SHP77 treated with DMSO at 0.1 percent for 48 hours (cell line): ENCODE measurements at places on chromosomes 16 and 17.

DNA sequence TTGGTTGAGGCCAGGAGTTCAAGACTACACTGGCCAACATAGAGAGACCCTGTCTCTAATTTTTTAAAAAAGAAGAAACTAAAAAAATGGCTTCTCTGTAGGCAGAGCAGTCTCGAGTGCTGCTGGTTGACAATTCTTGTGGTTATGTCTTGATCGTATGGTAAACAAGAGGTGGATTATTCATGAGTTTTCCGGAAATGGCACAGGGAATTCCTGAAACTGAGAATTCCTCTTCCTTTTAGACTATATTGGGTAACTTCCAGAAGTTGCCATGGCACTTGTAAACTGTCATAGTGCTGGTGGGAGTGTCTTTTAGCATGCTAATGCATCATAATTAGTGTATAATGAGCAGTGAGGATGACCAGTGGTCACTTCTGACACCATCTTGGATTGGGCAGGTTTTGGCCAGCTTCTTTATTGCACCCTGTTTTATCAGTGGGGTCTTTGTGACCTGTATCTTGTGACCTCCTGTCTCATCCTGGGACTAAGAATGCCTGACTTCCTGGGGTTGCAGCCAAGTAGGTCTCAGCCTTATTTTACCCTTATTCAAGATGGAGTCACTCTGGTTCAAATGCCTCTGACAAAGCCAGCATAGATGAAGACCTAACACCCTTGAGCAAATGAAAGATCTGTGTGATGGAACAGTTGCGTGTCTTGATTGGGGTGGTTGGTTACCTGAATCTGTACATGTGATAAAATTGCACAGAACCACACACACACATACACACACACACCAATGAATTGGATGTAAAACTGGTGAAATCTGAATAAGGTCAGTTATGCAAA lies 30.2 kb downstream of the BMERB1 start:
- DNase-seq = no peak

DNA sequence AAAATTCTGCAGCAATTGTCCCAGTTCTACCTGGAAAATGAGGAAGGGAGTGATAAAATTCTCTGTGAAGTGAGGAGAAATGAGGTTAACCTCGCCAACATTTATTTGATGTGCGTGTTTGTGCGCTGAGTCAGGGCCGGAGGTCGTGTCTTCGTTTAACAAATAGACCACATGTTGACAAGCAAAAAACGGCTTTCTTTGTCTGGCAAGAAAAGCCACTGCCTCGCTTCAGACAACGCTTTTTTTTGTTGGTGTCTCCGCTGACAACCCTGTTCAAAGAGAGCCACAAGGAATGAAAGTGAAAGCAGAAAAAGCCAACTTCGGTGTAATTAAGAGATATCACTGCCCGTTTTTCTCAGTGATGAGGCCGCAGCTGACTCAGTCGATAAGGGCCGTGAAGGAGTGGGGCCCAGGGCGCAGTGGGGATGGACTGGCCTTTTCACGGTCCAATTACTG lies 510.6 kb downstream of the CDH13 start:
- DNase-seq = no peak

GRCh38 chr17:80866050-80866793 lies 125.4 kb upstream of the CHMP6 start:
- DNase-seq = peak; percentile 86

- no peak for DNase-seq
These were observed 10.0 kb downstream of the ALDH3A1 start for GRCh38 chr17:19738073-19738449.

DNA sequence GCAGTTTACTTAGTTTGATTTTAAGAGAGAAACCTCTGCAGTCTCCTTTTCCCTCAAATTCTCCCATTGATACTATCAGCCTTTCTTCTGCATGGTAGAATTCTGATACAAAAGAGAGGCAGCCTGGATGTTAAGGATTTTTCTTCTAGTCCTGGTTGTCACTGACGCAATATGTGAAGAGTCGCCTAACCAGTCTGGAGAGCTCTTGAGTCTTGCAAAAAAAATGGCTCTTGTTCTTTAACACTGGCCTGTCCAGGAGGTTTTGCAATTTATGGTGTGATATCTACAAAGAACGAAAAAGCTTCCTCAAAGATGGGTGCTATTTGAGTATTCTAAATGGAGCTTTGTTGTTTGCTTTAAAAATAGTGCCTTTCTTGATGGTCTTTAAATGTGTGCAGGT lies 28.9 kb downstream of the COX10 start:
- no peak for DNase-seq

GRCh38 chr16:70572050-70572925 lies 48.7 kb downstream of the SF3B3 start:
- no peak for DNase-seq

DNA sequence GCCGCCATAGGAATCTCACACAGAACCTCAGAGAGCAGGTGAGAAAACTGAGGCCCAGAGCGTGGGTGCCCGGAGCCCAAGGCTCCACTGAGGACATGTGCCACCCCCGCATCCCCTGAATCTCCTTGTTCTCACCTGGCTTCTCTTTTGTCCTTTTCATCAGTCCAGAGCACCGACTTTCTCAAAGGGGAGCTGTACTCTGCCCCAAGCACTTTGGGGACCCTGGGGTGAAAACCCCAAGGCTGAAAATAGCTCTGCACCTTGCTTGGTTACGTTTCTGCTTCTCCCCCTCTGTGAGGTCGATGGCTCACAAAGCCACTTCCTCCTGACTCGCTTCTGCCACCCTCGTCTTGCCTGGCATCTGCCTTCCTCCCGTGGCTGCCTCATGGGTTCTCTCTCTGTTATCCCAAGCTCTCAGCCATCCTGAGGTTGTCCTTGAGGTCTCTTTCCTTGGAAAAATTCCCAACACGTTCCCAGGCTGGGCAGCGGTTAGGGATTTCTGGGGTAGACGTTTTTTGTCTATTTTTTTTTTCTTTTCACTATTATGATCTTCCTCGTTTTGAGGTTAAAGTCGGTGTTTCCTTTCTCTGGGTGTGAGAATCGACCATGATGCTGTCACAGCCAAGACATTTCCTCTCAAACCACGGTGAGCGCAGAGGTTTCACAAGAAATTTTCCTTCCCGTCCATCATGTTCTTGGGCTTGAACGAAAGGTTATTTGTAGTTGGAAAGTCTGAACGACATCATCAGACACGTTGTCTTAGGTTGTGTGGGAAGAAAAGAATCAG lies 37.2 kb downstream of the IRF8 start:
- no peak for DNase-seq

- DNase-seq = no peak
These were observed 1.5 kb downstream of the ESRP2 start for GRCh38 chr16:68234188-68235107.

GRCh38 chr17:56319531-56319930 lies 166.3 kb downstream of the ANKFN1 start:
- DNase-seq = peak; percentile 26

- no peak for DNase-seq
These were observed 253.3 kb downstream of the SOX9 start for GRCh38 chr17:72373910-72374741.

- no peak for DNase-seq
These were observed 34.0 kb downstream of the PLCD3 start for GRCh38 chr17:45098081-45098868.

DNA sequence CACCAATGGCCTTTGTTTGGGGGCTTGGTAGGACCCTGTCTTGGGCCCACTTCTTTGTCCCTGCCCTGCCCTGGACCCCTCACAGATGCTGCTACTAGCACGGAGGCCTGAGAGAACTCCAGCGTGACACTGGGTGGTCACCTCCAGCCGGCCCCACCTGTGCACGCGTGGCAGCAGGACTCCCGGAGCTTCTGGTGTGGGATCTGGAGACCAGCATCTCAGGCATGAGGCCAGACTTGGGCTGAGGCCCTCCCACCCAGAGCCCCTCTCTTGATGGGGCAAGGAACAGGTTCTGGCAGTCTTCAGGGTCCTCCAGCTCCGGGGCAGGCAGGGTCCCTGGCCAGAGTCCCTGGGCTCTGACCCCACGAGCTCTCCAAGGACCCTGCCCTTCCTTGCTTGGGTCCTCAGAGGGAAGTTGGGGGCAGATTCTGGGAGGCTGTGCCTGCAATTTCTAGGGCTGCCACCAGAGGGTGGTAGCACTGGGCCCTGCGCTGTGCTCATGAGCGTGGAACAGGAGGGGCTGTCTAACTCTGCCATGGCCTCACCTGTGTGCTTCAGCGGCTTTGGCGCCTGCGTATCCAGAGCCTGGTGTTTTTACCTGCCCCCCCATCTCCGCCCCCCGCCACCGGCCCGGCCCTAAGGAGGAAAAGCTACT lies 3.1 kb upstream of the BAIAP3 start:
- DNase-seq = no peak

DNA sequence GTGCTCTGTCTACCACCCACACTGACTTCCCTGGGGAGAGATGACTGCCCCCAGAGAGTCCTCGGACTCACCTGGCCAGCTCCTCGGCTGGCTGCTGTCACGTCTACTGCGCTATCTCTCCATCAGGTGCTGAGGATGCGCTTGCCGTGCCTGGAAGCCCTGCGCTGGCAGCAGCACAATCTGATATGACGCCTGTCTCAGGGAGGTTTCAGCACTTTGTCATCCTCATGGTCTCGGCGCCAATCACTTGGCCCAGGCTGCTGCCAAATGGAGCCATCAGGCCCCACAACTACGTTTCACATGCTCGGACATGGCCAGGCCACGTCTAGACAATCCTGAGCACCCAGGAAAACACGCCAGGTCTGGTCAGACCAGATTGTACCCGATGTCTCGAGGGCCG lies 46.7 kb downstream of the FOXL1 start:
- no peak for DNase-seq

DNA sequence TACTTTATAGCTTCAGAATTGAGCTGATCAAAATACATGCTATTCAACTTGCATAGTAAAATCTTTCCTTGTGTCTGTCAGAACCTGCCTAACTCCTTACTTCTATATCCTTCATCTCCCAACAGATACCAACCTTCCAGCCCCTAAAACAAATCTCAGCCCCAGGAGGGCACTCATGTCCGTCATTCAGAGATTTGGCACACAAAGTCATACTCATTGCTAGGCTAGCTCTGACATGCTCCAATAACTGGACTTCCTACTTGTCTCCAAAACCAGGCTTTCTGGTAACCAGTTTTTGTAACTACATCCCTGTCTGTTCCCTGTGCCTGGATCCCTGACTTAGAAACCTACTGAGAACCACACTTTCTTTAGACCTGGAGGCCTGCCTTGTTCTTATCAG lies 37.5 kb upstream of the DHX40 start:
- DNase-seq = no peak

DNA sequence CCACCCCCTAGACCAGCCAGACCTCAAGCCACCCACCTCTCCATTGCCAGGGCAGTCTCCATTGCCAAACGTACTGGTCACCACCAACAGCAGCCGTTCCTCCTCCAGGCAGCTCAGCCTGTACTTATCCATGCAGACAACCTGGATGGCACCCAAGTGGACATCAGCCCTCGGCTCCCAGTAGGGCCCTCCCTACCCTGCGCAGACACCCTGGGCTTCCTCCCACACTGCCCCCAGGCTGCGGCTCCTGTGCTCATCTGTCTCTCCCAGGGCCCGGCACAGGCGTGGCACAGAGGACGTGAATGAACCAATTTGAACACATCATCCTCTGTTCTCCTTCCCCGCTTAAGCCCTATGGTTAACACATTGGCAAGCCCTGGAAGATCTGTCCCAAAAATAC lies 29.5 kb downstream of the NOS2 start:
- DNase-seq = no peak

DNA sequence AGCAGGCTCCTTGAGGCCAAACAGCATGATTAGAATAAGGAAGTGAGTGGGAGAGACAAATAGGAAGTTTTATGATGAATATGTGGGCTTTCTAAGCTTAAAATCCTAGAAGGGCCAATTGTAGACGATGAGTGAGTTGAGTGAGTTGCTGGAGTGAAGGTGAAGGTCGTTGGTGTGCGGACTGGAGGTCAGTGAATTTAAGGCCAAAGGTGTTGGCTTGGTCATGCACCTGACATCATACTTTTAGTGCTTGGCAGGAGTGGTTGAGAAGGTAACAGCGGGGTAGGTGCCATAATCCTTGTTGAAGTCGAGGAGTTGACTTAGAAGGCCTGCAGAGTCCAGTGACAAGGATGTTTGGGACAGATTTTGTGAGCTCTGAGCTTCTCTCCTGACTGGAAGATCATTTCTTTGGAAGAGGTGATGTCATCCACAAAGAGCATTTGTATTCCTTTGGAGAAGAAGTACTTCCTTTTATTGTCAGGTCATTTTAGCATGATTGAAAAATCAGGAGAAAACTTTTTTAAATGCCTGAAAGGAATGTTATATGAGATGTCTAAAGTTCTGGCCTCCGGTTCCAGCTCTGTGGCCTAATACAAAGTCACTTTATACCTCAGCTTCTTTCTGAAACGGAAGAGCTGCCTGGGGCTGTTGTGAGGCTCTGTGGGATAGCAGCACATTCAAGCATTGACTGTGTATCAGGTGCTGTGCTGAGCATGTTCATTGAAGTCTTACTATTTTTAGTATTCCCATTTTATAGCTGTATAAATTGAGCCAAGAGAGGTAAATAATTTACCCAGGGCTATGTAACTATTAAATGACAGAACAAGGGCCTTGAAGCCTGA lies 53.6 kb upstream of the TBX2 start:
- DNase-seq = no peak

DNA sequence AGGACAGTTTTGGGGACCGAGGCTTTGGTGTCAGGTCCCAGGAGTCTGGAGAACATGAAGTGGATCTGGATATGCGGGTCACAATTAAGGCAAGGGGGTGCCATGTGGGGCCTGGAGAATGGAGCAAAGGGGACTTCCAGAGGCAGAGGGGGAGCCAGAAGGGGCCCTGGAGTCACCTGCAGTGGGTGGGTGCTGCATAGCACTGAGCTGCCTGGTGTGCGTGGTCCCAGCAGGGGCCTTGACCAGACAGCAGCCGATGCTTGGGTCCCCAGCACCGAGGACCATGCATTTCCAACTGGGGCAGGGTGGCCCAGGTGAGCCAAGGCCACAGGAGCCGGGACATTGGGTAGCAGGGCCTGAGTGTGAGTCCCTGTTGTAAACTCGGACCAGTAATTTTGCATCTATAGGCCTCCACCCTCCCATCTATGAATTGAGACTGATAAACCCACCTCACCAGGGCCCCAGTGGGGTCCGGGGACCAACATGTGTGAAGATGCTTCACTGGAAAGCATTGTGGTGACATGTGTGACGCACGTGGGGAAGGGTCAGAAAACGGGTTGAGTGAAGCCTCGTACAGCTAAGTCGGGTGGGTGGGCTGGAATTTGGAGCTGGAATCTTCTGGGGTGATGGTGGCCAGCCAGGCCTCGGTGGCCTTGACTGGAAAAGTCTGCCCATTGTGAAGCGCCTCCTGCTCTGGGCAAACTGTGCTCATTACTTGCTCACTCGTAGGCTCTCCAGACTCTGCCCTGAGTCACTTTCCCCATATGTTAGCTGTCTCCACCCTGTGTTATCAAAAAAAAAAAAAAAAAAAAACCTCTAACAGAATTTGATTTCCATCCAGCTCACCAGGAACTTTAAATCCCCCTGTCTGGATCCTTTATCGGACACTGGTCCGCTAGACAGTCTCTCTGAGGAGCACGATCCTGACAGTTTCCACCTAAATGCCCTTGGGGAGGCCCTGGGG lies 90.5 kb upstream of the ZNF469 start:
- no peak for DNase-seq

GRCh38 chr17:31824766-31825360 lies 34.2 kb downstream of the COPRS start:
- DNase-seq = no peak
